Naive thymus-derived CD4-positive, alpha-beta T cell (primary cell): ENCODE measurements at places on chromosomes 4 and X. TPM values are rescaled to one million over a fixed set of nuclear protein-coding genes. Genes with fewer than 3 reads are reported as not detected.

DNA sequence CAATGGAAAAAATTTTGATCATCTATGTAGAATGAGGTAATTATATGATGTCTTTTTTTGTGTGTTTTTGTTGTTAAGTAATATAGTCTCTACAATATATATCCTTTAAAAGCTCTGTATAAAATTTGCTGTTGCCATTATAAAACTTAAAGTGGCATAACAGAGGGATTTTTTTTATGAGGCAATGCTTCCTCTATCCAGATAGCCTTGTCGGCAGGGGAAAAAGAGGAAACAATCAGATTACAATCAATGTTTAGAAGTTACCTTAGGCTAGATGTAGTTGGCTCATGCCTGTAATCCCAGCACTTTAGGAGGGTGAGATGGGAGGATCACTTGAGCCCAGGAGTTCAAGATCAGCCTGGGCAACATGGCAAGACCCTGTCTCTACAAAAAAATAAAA lies 86.8 kb downstream of the DIAPH2 start:
- no peaks in the 10 kb centered on the region for H3K27me3 ChIP-seq
- no peak overlapping the region for H3K27ac ChIP-seq
- DNase-seq = no peak
- H3K4me1 ChIP-seq = no peaks in the 10 kb centered on the region

DNA sequence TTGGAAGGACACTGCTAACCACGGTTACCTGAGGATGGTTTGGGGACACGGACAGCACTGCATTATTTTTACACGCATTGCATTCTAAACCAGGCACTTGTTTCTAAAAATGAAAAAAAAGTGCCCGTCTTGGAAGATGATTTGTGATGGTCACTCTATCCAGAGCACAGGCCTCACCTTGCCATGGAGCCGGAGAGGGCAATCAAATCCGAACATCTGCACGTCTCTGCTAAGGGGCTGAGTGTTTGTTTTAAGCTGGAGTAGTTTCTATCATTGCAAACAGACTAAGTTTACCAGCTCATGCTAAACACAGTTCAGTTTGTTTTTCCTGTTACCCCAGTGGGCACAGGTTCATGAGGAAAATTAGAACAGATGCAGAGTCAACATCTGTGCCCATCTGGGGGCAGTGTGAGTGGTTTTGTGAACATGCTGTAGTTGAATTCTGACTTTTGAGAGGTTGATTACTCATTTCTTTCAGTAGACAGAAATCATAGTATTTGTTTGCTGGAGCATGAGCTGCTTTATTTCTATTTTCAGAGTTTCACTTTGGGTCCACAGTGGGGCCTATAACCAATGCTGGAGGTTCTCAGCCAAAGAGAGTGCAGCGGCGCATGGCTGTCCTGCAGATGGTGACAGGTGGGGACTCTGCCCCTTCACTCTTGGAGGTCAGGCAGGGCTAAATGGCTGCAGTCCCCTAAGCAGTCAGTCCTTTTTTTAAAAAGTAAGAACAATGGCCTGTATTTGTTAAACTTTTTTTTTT lies 65.4 kb upstream of the ENPP6 start:
- H3K4me1 ChIP-seq = peaks cover 40% of the 10 kb centered on the region
- H3K27me3 ChIP-seq = no peaks in the 10 kb centered on the region
- H3K27ac ChIP-seq = no peak overlapping the region
- H3K4me3 ChIP-seq = no peak overlapping the region
- no peak for DNase-seq
- H3K36me3 ChIP-seq = no peaks in the 10 kb centered on the region

DNA sequence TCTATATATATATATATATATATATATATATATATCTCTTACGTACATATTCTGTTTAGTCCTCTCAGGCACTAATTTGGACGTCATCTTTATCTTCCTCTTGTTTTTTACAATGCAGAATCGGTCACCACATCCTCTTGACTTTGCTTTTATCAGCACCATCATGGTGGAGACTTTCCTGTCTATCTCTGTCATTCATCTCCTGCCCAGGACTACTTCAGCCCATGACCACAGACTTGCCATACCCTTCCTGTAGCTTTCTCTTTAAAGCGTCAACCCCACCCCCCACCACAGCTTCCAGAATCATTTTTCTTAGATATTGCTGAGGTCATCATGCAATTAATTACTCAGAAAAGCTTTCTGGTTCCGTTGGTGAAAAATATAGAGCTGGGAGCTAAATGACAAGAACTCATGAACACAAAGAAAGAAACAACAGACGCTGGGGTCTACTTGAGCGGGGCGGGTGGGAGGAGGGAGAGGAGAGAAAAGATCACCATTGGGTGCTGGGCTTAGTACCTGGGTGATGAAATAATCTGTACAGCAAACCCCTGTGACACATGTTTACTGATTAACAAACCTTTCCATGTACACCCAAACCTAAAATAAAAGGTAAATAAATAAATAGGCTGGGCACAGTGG lies 30.5 kb upstream of the PRKX start:
- peak; percentile 57 for DNase-seq
- peaks cover 23% of the 10 kb centered on the region for H3K4me1 ChIP-seq
- H3K27ac ChIP-seq = no peak overlapping the region
- no peak overlapping the region for H3K4me3 ChIP-seq
- H3K36me3 ChIP-seq = no peaks in the 10 kb centered on the region
- no peaks in the 10 kb centered on the region for H3K27me3 ChIP-seq

DNA sequence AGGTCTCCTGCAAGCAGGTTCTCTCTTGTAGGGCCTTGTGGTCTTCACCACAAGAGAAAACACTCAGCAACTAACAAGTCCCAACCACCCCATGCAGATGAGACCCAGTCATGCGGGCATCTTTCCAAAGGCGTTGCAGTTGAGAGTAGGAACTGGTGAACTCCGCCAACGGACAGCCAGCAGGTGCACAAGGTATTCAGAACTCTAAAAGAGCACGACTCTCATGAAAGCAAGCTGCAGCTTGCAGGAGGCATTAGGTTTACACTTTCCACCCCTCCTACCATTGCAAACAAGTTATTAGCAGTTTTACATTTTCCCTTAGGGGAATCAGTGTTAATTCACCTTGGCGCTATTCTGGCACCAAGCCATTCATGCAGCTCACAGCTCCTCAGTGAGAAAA lies 173.4 kb upstream of the KIT start:
- H3K4me1 ChIP-seq = no peaks in the 10 kb centered on the region
- H3K36me3 ChIP-seq = no peaks in the 10 kb centered on the region
- H3K27me3 ChIP-seq = no peaks in the 10 kb centered on the region

DNA sequence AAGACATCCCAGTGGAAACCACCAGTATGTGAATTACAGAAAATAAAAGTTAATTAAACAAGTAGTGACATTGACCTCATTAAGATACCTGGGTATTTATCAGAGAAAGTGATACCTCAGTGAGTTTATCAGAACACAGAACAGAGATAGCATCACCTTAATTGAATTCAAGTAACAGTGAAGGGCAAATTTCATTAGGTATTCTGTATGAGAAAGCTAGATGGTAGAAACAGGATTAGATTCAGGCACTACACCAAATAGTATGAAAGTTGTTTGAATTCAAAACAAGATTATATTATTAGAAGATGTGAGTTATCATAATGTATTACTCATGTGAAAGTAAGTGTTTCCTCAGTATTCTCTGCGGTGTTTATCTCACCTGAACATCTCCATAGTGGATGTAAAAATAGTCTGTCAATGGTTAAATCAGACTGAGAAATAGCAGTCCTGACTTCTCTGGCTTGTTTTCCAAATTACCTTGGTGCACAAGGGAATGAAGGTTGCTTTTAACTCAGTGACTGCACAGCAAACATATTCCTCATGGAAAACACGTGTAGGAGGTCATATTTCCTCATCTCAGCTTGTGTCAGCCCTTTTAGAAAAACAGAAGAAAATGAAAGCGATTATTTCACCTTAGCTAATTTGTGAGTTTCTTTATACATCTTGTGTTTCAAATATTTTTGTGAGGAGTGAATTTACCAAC lies 79.9 kb upstream of the PCDH18 start:
- H3K27me3 ChIP-seq = no peaks in the 10 kb centered on the region
- H3K27ac ChIP-seq = no peak overlapping the region
- no peaks in the 10 kb centered on the region for H3K36me3 ChIP-seq
- DNase-seq = no peak
- no peak overlapping the region for H3K4me3 ChIP-seq
- H3K4me1 ChIP-seq = no peaks in the 10 kb centered on the region

DNA sequence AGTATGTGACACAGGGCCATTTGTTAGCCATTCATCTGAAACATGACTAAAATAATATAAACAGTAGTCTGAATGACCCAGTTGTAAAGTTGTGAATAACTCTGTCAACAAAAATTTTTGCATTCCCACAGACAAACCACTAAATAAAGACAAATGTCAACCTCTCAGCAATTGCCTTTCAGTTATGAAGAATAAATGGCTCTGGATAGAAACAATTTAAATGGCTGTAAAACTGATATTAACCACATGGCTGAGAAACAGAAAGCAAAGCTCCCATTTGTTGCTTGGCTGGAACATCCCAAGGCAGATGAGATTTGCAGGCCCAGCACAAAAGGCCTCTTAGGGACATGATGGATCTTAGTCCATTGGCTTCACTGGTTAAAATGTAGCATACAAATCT lies 296.3 kb downstream of the GALNTL6 start:
- no peaks in the 10 kb centered on the region for H3K4me1 ChIP-seq
- no peak overlapping the region for H3K4me3 ChIP-seq
- H3K27ac ChIP-seq = no peak overlapping the region
- DNase-seq = no peak

FGF5 gene
- not detected for total RNA-seq

SPACA5B gene
- not detected for total RNA-seq
